ENCODE measurements at places on chromosomes 5 and 9.

DNA sequence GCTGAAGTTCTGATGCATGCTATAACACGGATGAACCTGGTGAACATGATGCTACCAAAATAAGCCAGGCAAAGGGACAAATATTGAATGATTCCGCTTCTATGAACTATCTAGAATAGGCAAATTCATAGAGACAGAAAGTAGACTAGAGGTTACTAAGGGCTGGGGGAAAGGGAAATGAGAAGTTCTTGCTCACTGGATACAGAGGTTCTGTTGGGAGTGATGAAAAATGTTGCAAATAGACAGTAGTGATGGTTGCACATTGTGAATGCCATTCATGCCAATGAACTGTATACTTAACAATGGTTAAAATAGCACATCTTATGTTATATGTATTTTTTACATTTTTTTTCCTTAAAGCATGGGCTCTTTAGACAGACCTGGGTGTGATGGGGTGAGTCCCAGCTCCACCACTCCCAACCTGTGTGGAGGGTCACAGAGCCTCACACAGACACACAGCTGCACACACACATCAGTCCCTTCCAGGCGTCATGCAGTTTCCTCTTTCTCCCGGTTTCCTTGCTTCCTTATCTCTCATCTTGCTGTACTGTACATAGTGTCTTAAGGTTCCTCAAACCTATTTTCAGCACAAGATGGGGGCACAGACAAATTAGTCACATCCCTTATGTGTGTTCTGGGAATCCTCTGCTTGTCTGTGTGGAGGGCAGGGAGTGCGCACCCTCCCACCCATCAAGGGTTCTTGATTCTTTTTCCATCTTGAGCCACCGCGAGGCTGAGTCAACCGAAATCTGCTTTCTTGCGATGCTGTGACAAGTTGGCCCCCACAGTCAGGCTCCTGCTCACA is 192.9 kb downstream of the CRB2 start:
- DNase-seq, result no peak

- DNase-seq, result no peak
Measured at GRCh38 chr5:67530609-67531255, 334.1 kb upstream of the CD180 start.

DNA sequence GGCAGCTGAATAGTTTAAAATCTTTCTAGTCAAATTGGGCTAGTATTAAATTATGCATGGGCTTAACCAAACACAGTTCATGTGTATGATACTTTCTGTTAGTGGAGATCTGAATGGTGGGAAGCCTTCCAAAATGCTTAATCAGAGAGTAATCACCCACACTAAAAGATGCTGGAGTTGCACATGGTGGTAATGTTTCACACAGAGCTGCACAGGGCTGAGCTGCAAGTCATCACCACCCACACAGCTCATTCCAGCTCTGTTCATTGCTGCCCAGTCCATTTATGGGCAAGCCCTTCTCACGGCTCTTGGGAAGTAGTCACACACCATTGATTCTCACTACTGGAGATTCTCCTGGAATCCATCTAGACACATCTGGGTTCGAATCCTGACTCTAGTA is 351.5 kb upstream of the KCNN2 start:
- DNase-seq, result no peak

GRCh38 chr5:8892926-8893325 is 652.9 kb downstream of the SEMA5A start:
- DNase-seq, result no peak

DNA sequence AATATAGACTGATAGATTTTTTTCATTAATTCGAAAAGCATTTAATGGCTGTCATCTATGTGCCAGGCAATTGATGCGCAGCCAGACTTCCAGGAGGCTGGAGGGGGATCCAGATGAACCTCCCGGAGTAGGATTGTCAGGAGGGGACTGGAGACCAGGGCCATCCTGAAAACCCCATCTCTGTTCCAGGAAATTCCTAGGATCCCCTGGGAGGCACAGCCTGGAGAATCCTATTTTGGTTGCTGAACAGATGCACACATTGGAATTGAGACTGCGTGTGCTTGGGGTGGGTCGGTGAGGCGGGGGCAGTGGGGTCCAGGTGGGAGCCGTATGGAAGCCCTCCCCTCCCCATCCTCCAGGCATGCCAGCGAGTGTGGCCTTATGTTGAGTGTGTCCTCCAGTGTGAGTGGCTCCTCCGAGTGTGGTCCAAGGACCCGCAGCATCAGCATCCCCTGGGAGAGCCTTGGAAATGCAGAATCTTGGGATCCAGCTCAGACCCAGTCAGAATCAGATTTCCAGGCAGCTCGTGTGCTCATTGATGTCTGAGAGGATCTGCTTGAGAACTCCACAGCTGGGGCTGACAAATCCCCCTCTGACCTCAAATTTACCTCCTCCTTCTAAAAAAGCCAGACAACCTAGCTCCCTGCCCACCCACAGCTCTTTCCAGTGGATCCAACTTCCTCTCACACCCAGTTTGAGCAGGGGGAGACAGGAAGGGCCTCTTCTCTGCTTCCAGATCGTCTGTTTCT is 38.7 kb downstream of the ROPN1L start:
- DNase-seq, result no peak

- peak; percentile 55 for DNase-seq
Measured at GRCh38 chr5:33997331-33997983, 10.4 kb downstream of the AMACR start.

GRCh38 chr5:17096952-17097695 is 120.3 kb upstream of the BASP1 start:
- no peak for DNase-seq

DNA sequence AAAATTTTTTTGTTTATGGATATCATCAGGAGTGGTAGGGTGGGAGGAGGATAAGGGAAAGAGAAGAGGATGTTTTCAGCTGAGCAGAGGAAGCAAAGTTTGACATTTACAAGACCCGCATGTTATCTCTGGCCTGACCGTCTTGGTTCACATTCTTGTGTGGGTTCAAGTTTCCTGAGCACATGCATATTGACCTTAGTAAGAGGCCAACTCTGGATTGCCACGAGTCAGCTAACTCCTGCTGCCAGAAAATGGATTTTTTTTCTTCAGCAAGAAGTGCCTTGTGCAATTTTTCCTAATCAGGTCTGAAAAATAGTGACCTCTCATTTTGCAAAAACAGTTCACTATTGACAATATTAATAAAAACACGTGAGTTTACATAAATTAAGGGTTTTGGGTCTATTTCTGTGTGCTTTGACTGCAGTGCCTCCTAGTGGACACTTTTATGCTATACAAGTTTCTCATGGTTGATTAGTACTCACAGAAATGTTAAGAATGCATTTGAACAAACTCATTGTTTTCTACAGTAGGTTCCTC is 27.1 kb upstream of the BASP1 start:
- no peak for DNase-seq

DNA sequence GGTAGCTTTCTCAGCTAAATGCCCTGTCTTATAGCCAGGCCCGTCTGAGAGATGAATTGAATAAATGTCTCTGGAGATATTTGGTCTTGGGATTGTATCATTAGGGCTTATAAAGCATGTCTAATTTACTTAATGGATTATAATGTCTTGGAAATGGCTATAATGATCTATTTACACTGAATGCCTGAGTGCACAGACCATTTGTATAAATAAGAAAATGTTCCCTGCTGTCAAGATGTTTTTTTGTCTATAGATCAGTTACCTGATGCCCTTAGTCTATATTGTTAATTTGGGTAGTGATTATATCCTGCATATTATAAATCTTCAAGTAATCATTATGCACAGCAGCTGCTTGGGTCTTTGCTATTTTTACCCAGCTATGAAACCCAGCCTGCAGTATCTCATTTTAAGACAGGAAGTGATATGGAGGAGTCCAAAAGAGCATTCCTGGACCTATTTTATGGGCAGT is 112.9 kb upstream of the ACTBL2 start:
- no peak for DNase-seq

GRCh38 chr9:2193552-2193951 is 178.4 kb downstream of the SMARCA2 start:
- DNase-seq, result no peak

- no peak for DNase-seq
Measured at GRCh38 chr5:52825826-52826225, 38.1 kb downstream of the ITGA1 start.

GRCh38 chr5:41721516-41721915 is 148.7 kb downstream of the OXCT1 start:
- DNase-seq, result no peak

DNA sequence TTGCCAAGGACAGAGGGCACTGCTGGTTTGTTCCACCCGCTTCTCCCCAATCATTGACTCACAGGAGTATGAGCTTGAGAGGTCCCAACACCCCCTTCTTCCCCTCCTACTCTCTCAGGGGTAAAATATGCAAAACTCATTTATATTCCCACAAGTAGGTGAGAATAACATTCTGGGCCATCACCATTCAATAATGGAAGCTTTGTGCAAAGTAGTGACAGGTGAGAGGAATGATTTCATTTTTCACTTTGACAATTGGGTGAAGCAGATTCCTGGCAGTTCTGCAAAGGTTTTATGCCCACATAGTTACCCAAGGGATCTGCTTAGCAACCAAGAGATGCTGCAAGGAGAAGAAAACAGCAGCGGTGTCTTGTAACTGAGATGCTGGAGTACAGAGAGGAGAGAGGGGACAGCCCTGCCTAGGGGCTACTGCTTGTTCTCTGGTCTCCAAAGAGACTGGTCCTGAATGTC is 137.6 kb downstream of the CMYA5 start:
- no peak for DNase-seq

GRCh38 chr5:125486634-125487033 is 740.2 kb upstream of the ZNF608 start:
- DNase-seq, result no peak

- no peak for DNase-seq
Measured at GRCh38 chr5:56269216-56269927, 36.2 kb upstream of the ANKRD55 start.

DNA sequence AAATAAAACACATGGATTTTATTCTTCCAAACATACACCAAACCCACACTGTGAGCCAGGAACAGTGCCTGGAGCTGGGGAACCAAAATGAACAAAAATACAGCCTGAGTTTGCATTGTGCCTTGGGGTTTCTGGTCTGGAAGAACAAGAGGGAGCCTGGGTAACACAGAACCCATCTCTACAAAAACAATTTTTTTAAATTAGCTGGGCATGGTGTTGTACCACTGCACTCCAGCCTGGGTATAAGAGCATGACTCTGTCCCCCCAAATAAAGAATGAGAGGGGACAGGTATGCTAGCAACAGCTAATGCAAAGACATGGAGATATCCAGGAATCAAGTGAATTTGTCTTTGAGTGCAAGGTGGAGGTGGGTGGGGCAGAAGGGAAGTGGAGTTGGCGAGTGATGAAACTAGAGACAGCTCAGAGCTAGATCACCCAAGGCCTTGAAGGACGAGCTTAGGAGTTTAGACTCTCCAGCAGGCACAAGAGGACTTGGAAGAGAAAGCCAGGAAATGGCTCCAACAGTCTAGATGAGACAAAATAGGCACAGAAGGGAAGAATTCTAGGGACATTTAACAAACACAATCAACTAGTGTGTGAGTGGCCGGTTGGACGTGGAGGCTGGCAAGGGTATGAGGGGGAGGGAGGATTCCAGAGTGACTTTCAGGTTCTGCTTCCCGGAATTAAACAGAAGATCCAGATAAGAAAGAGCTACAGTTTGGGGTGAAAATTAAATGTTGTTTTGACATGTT is 47.4 kb downstream of the FNBP1 start:
- no peak for DNase-seq

GRCh38 chr5:54523534-54523933 is 6.0 kb downstream of the SNX18 start:
- DNase-seq, result no peak

- DNase-seq, result no peak
Measured at GRCh38 chr9:129377931-129378661, 200.0 kb upstream of the IER5L start.

DNA sequence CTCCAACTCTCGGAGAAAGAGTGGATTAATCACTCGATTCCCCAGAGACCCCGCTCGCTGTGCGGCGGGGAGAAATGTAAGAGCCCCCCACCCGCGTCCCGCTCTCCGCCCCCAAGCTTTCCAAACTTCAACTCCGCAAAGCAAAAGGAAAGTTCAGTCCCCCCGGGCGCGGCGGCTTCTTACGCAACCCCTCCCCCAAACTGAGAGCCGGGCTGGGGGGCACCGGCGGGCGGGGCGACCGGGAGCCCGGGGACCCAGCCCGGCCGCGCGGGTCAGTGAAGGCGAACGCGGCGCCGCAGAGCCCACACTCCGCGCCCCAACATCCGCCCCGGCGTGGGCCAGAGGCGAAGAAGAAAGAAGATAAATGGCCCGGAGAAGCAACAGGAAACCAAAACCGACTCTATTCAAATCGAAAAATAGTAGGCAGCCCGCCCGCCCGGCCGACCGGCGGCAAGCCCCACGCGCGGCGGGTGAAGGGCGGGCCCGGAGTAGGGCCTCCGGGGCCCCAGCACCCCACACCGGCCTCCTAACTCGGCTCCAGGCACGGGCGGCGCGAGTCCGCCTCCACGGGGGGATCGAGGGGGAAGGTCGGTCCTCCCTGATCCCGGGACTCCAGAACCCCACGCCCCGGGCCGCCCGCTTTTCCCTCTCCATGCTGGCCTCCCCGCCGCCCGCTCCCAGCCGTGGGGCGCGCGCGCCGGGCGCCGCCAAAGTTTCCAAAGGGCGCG is 720 bp downstream of the NOTCH1 start:
- DNase-seq, result no peak

GRCh38 chr5:137186759-137187461 is 312.2 kb downstream of the SPOCK1 start:
- peak; percentile 47 for DNase-seq

GRCh38 chr5:32778403-32778802 is 67.3 kb downstream of the NPR3 start:
- no peak for DNase-seq

GRCh38 chr5:157835041-157835440 is 23.9 kb downstream of the CLINT1 start:
- DNase-seq, result no peak

DNA sequence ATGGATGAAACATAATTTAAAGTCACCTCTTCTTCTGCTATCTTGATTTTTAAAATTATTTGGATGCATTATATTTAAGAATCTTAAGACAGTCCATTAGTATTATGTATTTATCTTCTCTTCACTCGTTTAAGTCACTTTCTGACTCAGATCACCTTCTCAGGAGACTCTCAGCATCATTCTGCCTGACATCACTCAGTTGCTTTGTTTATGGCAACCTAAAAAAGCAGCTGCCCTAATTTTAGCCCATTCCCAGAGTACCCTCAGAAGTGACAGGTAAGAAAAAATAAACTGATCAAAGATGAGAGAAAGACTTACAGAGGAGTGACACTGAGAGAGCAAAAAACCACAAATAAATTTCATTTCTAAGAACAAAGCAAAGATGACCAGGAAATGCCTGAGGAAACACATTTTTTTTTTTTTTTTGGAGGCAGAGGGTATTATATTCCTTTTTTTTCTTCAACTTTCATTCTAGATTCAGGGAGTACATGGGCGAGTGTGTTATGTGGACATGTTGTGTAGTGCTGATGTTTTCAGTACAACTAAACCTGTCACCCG is 140.5 kb downstream of the MUSK start:
- DNase-seq, result no peak

- DNase-seq, result no peak
Measured at GRCh38 chr9:94974154-94974879, 247.8 kb downstream of the AOPEP start.

DNA sequence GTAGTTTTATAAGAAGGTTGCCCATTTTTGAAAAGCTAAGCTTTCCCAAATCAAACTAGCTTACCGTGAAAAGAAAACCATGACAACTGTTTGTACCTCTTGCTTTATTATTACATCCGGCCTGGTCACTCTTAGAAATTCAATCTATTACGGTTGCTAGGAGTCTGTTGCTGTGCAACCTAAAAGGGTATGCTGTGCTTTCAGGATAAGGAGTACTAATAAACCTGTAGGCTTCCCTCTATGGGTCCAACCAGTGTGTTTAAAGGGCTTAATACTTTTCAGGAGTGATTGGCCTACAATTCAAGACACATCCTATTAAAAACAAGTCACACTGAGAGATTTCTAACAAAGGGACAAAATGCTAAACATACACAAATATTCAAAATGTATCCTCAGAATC is 27.1 kb downstream of the RFX3 start:
- DNase-seq, result no peak

All from gastrocnemius medialis (tissue), 4 donors.